ENCODE measurements at places on chromosomes 1 and 21.

DNA sequence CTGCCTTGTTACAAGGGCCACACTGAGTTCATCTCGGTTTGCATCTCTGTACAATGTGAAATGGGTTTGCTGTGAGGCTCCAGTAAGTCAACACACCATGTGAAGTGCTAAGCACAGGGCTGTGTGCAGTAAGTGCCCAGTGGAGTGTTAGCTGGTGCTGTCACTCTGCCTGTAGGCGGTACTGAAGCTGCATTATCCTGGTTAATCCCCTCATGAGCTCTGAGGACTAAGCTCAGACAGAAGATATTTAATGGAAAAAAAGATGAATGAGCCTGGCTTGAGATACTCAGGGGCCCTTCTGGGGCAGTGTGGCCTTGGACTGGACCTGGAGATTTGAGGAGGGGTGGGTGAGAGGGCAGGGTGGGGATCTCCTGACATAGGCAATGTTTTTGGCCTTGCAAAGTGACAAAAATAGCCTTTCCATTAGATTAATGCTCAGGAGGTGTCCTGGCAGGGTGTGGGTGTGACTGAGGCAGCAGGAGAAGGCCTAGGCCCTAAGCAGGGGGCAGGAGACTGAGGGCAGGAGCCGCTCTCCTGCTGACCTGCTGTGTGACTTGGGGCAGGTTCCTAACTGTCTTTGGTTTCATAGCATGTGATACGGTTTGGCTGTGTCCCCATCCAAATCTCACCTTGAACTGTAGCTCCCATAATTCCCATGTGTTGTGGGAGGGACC is 570.5 kb downstream of the PTPRU start:
- no peak for DNase-seq

DNA sequence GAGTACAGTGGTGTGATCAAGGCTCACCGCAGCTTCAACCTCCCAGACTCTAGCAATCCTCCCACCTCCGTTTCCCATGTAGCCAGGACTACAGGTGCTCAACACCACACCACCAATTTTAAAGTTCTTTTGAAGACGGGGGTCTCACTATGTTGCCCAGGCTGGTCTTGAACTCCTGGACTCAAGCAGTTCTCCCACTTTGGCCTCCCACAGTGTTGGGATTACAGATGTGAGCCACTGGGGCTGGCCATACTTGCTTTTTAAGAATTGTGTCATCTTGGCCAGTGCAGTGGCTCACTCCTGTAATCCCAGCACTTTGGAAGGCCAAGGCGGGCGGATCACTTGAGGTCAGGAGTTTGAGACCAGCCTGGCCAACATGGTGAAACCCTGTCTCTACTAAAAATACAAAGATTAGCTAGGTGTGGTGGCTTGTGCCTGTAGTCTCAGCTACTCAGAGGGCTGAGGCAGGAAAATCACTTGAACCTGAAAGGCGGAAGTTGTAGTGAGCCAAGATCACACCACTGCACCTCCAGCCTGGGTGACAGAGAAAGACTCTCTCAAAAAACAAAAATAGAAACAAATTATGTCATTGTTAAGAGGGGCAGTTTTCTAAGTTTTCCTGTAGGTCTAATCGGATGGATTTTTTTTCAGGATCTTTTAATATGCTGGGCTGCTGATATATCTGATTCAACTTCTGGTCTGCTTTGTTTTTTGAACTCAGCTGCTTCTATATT is 18.7 kb downstream of the AK4 start:
- DNase-seq = no peak

DNA sequence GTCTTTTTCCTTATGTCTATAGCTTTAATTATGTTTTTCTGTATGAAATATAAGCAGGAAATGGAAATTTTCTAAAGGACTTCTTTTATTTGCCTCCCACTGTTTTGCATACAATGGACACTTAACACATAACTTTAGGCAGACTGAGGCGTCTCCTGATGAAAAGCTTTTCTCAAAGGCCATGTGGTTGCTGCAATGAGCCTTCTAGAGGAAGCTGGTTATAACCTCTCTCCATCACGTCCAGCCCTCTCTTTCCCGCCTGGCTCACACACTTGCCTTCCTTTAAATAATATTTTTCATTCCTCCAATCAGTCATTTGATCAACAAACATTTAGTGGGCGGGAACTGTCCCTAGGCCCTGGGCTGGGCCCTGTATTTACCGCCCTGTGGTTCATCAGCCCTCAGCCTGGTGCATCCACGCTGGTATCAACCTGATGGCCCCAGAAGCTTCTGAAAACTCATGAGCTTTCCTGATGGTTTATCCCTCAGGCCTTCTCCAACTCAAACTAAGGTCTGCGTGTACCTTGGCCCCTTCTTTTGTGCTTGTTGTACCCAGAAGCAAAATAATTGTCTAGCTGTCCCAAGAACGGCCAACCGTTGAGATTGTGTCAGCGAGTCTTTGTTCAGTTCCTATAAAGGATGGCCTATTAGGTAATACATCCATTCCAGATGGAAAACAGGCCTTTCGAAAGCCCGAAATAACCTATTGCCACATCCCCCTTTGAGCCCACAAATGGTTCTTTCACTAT is 75.3 kb upstream of the LYST start:
- DNase-seq = no peak

- no peak for DNase-seq
Observed at GRCh38 chr1:155485945-155486344, 76.7 kb downstream of the ASH1L start.

DNA sequence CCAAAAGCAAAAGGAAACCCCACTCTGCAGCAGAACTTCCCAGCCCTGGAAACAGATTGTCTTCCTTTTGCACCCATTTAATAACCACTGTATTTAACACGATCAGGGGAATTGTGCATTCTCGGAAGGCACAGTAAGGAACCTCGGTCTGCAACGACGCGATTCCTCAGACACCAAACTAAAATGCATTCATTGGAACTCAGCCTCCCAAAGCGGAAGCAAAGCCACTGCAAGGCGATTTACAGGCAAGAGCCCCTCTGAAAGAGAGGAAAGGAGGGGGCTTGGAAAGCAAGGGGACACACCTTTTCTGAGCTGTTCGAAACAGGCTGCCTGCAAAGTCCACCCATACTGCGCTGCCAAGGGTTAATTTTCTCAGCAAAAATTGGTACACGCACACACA is 297.7 kb downstream of the OMA1 start:
- DNase-seq = no peak

DNA sequence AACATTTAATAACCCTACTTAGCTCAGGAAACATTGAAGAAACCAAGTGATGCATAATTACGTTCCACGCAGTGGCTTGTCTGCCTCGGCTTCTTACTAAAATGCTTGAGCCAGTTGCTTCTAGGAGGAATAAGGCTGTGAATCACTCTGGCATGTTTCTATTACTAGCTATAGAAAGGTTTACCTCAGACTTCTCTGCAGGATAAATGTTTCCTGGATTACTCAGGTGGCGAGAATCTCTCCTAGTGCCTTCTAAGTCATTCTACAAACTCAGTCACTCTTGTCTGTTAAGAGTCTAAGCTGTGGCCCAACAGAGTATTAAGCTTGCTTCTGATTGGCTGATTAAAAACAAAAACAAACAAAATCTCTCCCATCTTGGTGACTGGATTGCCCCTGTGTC is 92.0 kb upstream of the RALGPS2 start:
- DNase-seq = no peak

DNA sequence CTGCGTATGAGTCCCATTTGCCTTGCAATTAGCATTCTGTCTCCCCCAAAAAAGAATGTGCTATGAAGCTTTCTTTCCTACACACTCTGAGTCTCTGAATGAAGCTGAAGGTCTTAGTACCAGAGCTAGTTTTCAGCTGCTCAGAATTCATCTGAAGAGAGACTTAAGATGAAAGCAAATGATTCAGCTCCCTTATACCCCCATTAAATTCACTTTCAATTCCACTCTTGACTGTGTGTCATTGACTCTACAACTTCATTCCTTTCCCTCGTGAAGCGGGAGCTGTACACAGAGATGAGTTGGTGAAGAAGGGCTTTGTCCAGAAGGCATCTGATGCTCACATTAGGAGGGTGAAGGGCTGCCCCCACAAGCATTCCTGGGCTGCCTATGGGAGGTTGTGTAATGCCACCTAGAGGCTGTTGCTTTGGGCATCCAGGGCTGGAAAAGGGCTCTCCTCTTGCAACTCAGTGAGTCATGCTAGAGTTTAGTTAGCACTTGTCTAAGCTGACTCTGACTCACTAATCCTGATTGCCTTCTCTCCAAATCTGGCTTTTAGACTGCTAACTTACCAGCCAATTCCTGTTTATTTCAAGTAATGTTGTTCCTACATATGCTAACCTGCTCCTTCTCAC is 1.8 kb downstream of the SPRR1B start:
- no peak for DNase-seq

DNA sequence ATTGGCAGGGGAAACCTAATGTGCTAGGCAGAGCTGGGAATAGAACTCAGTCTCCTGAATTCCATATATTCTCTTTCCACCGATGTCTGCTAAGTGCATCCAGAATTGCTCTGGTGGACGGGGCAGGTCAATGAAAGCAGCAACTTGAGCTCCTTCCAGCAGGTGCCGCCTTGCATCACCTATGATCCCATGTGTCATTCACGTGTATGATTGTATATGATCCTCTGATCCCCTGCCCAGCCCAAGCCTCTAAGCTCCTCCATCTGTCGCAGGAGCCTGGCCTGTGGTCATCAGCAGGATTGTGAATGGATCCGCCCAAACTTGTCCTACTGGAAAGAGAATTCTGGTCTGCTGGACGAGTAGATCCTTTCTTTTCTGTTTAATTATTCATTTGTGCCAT is 13.1 kb downstream of the ACTA1 start:
- no peak for DNase-seq
